Glutamatergic neuron (in vitro differentiated cells): ENCODE measurements at places on chromosomes 1 and 21.

- no peak for DNase-seq
These were observed 853.4 kb downstream of the NCAM2 start for GRCh38 chr21:21851657-21852056.

DNA sequence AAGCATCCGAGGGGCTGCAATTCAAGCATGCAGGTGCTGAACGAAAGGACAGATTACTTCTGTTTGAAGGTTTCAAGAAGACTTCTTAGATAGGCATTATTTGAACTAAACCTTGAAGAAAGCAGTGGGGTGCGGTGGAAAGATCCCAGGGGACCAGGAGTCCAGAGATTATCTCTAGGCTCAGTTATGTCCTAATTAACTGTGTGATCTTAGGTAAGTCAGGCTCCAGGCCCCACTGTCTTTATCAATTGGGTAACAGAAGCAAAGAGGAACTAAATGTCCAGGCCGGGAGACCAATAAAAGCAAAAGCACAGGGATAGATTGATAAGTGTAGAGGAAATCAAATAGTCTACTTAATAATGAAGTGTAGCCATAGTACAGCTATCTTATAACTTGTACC, 72.9 kb upstream of the CDC42BPA start:
- no peak for DNase-seq

GRCh38 chr1:224650290-224650689, 34.2 kb downstream of the CNIH3 start:
- DNase-seq = no peak

DNA sequence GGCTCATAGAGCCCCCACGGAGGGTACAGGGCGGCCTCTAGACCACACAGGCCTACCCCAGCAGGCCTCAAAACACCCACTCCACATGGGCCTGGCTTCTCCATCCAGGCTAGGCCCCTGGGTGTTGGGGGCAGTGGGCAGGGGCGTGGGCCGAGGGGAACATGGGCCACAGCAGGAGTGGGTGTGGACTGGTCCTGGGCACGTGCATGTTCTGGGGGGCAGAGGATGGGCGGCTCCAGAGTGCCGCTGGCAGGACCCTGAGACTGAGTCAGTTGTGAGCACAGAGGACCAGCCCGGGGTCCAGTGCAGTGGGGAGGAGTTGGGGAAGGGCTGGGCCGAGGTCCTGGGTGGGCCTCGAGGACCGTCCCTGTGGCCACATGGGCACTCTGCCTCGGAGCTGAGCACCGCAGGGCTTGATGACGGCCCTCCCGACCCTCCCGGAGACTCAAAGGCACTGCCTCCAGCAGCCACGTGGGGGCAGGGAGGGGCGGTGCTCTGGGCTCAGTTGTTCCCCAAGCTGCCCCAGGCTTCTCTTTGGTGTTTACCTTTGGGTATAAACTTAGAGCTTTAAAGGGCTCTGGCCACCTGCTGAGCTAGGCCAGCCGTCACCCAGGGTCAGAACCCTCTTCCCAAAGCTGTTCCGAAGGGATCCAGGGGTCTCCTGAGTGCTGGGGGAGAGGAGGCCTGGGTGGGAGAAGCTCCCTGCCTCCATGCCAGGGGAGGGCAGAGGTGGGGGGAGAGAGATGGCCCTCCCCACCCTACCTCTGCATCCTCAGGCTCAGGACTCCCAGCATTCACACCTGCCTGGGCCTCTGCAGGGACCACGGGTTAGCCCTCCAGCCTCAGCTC, 79.9 kb downstream of the MORN1 start:
- DNase-seq = peak; percentile 83

DNA sequence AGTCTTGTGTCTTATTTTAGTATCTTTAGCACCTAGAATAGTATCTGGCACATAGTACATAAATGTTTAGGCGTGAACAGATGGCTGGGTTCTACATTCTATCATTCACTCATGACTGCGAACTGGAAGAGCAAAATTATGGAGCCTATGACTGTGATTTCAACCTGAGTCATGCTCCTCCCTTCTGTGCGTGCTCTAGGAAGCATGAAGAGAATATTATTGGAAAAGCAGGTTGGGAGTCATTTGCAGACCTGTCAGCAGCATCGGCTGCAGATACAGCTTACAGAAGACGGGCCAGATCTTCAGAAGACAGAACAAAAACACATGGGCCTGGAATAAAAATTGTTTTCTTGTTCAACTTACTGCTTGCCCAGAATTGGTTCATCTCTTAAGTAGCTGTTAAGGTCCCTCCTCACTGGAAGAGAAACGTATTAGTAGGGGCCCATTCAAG, 344.0 kb upstream of the USP24 start:
- DNase-seq = no peak

- DNase-seq = no peak
These were observed 226.3 kb upstream of the USP24 start for GRCh38 chr1:55441489-55441888.

GRCh38 chr1:236484310-236484971, 39.3 kb upstream of the LGALS8 start:
- no peak for DNase-seq

DNA sequence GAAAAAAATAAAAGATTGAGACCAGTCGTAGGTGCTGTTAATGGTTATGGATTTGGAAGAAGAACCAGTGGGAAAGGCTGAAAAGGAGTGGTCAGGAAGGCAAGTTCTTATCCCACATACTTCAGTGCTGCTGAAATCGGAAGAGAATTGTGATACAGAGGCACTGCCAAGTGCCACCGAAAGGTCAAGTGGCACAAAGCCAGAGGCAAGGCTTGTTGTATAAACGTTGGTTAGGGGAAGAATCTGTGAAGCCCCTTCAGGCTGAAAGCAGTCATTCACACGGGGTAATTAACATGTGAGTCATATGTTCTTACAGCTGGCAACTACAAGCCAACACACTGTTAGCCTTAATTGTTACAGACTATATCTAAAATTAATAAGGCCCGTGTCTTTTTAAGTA, 48.8 kb downstream of the ZBTB40 start:
- DNase-seq = no peak
